ENCODE measurements at places on chromosomes 16 and 17.
A peak's percentile ranks its signal among the peaks of the same experiment; 100 is the strongest.

- H3K4me3 ChIP-seq: no peak overlapping the region
- peaks cover 2% of the 10 kb centered on the region for H3K4me1 ChIP-seq
- H3K36me3 ChIP-seq: no peaks in the 10 kb centered on the region
- peaks cover 44% of the 10 kb centered on the region for H3K27me3 ChIP-seq
These were observed 194.0 kb downstream of the SALL1 start for GRCh38 chr16:50957056-50957455.

GRCh38 chr17:3889325-3890012 is 3.4 kb downstream of the CAMKK1 start:
- H3K4me3 ChIP-seq: no peak overlapping the region
- no peaks in the 10 kb centered on the region for H3K36me3 ChIP-seq
- peaks cover 53% of the 10 kb centered on the region for H3K4me1 ChIP-seq
- H3K27me3 ChIP-seq: no peaks in the 10 kb centered on the region
- no peak overlapping the region for H3K27ac ChIP-seq

- peaks cover 34% of the 10 kb centered on the region for H3K4me1 ChIP-seq
- DNase-seq: no peak
- H3K27me3 ChIP-seq: no peaks in the 10 kb centered on the region
- H3K36me3 ChIP-seq: no peaks in the 10 kb centered on the region
- peak overlapping the region; percentile 99 for H3K27ac ChIP-seq
These were observed 469 bp downstream of the AMZ2 start for GRCh38 chr17:68248199-68248825.

- no peaks in the 10 kb centered on the region for H3K36me3 ChIP-seq
- H3K27ac ChIP-seq: no peak overlapping the region
- no peaks in the 10 kb centered on the region for H3K27me3 ChIP-seq
- H3K4me3 ChIP-seq: no peak overlapping the region
- peaks cover 10% of the 10 kb centered on the region for H3K4me1 ChIP-seq
These were observed 7.5 kb downstream of the CTU2 start for GRCh38 chr16:88713568-88714419.

DNA sequence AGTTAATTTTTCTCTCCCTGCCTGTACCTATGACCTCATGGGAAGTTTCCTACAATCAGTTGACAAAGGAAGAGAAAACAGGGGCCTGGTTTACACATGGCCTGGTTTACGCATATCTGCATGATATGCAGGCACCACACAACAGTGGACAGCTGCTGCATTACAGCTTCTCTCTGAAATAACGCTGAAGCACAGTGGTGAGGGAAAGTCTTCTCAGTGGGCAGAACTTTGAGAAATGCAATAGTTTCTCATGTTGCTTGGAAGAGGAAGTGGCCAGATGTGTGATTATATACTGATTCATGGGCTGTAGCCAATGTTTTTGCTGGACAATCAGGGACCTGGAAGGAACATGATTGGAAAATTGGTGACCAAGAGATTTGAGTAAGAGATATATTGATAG is 324.1 kb upstream of the GOT2 start:
- DNase-seq: no peak
- H3K4me1 ChIP-seq: no peaks in the 10 kb centered on the region
- H3K27ac ChIP-seq: no peak overlapping the region
- H3K27me3 ChIP-seq: no peaks in the 10 kb centered on the region
- no peak overlapping the region for H3K4me3 ChIP-seq

GRCh38 chr16:66682271-66682670 is 14.3 kb downstream of the CMTM4 start:
- H3K27ac ChIP-seq: no peak overlapping the region
- DNase-seq: no peak

GRCh38 chr17:20896153-20896649 is 146.6 kb downstream of the USP22 start:
- H3K27me3 ChIP-seq: peaks cover 18% of the 10 kb centered on the region
- H3K4me3 ChIP-seq: no peak overlapping the region
- H3K36me3 ChIP-seq: no peaks in the 10 kb centered on the region
- no peaks in the 10 kb centered on the region for H3K4me1 ChIP-seq
- no peak overlapping the region for H3K27ac ChIP-seq

- H3K36me3 ChIP-seq: peaks cover 2% of the 10 kb centered on the region
- no peaks in the 10 kb centered on the region for H3K4me1 ChIP-seq
- no peak overlapping the region for H3K27ac ChIP-seq
- peaks cover 14% of the 10 kb centered on the region for H3K27me3 ChIP-seq
- H3K4me3 ChIP-seq: no peak overlapping the region
These were observed 39.6 kb downstream of the PPL start for GRCh38 chr16:4897328-4897727.

GRCh38 chr16:74626741-74627416 is 20.0 kb upstream of the GLG1 start:
- peaks cover 9% of the 10 kb centered on the region for H3K36me3 ChIP-seq
- H3K4me1 ChIP-seq: peaks cover 13% of the 10 kb centered on the region
- DNase-seq: no peak
- H3K27ac ChIP-seq: peak overlapping the region; percentile 86
- H3K4me3 ChIP-seq: no peak overlapping the region

Data from T-helper 17 cell (primary cell).